ENCODE measurements at places on chromosomes 6 and 20.

DNA sequence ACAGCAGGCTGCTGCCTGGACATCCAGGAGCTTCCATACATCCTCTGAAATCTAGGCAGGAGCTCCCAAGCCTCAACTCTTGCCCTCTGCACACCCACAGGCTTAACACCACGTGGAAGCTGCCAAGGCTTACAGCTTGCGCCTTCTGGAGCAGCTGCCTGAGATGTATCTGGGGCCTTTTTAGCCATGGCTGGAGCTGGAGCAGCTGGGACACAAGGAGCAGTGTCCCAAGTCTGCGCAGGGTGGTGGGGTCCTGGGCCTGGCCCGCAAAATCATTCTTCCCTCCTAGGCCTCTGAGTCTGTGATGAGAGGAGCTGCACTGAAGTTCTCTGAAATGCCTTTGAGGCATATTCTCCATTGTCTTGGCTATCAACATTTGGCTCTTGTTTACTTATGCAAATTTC is 255.0 kb downstream of the DLL1 start:
- no peak for DNase-seq

- DNase-seq, result no peak
Measured at GRCh38 chr6:126632271-126632670, 292.4 kb downstream of the CENPW start.

- no peak for DNase-seq
Measured at GRCh38 chr20:48234951-48235350, 449.7 kb upstream of the SULF2 start.

DNA sequence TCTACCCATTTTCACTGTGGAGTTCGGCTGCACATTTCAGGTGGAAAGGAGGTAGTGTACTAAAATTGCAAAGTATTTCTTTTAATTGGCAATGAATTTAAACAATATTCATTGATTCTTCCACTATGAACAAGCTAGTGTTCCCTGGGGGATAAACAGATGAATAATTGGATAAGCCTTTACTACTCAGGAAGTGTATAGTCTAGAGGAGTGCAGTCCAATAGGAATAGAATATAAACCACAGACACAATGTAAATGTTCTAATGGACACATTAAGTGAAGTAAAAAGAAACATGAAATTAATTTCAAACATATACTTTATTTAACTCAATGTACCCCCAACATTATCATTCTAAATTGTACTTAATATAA is 28.7 kb downstream of the SGK1 start:
- DNase-seq, result no peak

- no peak for DNase-seq
Measured at GRCh38 chr6:142400495-142400894, 98.7 kb downstream of the ADGRG6 start.

DNA sequence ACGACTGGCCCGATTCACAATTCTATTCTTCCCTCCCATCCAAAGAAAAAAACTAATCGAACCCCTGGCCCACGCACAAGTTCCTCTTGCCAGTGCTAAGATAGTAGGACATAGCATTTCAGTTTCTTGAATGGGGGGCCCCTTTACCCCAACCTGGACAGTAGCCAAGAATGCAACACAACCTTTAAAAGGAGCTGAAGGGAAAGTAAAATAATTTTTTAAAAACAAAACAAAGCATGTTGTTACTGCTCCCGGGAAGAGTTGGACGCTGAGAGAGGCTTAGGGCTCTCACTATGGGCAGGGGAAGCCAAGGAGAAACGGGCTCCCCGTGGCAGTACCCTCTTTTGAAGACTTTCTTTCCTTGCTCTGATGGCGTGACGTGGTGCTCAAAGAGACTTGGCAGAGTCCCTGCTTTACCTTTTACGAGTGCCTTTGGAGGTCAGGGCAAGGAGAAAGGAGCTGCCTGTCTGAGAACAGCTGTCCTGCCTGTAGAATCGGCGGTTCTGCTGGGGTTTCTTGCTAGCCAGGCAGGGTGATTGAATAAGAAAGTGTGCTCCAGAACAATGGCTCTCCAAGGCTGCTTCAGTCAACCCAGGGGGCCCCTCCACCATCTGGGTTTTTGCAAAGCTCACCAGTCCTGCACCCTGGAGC is 5.8 kb downstream of the TFAP2C start:
- DNase-seq, result no peak

GRCh38 chr6:131290955-131291354 is 155.7 kb downstream of the AKAP7 start:
- DNase-seq, result no peak

DNA sequence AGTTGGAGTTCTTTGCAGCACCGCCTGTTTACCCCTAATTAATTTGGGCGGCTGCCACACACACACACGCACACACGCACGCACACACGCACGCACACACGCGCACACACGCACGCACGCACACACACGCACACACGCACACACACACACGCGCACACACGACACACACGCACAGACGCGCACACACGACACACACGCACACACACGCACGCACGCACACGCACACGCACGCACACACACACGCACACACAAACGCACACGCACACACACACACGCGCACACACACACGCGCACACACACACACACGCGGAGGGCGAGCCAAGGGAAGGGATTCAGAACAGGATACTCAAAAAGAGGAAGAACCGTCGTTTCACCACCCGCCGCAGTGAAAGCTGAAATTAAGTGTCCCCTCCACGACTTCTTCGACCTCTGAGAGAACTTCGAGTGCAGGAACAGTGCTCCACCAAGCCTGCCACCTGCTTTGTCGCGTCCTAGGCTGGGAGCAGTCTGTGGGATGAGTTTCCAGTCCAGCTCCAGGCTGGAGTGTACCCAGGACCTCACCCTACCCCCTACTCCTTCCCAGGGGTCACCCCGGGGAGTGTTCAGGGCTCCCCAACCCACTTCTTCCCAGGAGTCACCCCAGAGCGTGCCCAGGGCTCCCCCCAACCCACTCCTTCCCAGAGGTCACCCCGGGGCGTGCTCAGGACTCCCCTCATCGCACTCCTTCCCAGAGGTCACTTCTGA is 1.1 kb downstream of the RNASET2 start:
- DNase-seq, result no peak

GRCh38 chr6:144655376-144655775 is 370.2 kb downstream of the UTRN start:
- no peak for DNase-seq

DNA sequence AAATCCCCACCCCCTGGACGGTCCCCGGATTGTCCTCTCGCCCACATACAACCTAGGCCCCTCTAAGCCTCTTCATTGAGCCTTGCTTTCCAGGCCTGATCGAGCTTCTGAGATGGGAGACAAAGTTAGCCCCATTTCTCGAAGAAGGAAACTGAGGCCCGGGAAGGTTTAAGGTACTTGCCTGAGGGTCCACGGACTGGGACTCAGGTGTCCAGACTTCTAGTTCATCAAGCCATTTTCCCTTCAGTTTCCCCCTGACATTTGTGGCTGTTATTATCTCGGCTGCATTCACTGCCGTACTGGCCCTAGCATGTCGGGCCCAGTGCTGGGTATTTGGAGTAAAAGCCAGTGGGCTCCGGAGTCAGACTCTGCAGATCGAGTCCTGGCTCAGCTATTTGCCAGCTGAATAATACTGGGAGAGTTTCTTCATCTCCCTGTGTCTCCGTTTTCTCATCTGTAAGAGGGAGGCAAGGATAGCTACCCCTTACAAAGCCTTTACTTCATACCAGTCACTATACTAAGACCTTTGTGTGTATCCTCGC is 633 bp downstream of the RPRD1B start:
- no peak for DNase-seq

DNA sequence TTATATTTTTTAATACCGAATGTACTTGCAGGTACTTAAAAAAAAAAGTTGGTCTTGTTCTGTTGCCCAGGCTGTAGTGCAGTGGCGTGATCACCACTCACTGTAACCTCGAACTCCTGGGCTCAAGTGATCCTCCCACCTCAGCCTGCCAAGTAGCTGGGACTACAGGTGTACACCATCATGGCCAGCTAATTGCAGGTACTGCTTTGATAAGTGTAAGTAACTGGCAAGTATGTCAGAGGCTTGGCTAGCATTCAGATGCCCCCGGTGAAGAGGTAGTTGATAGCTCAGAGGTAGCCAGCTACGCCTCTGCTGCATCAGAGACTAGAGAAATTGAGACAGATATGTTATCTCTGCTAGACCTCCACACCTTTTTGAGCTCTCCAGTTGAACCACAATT is 40.5 kb downstream of the BTBD9 start:
- DNase-seq, result no peak

GRCh38 chr20:46423342-46423741 is 16.9 kb upstream of the ELMO2 start:
- DNase-seq, result no peak

DNA sequence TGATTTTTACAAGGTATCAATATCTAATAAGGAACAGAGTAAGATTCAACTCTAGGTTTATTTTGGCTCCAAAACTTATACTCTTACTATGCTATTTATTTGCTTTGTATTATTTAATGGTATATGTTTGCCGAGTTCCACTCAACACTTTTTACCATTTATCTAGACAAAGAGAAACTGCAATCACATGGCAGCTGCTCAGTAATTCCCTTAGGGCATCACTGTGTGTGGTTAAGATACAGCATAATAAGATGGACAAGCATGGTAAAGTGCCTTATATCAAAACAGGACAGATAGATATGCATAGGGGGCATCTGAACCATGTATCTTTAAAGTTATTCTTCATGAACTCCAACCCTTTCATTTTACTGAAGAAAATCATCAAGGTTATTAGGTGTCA is 483.0 kb upstream of the ID4 start:
- peak; percentile 55 for DNase-seq

- no peak for DNase-seq
Measured at GRCh38 chr6:26017632-26017966, 55.0 kb downstream of the TRIM38 start.
